ENCODE measurements at places on chromosomes 13 and 19.

DNA sequence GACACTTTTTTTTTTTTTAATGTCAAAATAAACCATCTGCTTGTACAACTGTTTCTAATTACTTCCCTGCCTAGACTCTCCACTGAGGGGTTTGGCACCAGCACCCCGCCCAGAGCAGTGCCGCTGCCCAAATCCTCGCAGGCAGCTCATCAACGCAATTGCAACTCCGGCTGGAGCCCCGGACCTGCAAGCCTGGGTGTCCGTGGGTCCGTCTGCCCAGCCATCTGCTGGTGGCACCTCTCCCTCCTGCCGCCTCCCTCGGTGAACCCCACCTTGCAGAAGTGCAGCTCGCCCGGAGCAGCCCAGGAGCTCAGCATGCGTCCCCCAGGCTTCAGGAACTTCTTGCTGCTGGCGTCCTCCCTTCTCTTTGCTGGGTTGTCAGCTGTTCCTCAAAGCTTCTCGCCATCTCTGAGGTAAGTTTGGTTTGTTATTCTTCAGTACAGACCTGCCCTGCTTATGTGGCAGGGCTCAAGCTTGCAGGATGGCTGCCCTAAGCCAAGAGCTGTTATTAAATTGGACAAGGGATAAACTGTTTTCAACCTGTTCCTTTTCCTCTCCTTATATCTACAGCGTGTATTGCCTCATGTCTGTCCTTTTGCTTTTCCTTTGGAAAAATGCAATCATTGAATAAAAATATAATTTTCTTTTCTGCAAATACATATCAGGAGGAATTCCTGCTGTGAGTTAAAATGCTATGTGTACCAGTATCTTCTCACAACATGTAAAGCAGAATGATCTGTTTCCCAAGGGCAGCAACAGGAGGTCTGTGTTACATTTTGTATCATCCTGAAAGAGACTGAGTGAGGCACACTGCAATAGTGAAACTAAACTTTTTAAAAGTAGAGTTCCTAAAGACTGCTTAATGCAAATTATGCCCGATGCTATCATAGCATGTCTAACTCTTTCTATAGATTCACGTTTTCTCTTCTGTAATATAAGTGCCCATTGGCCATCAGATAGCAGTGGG, at the start of gene ITGBL1:
ITGBL1 (plus strand) TSS at position 157 of the 967 bp plus-strand sequence; CDS start at position 316, 159 bp downstream.
- DNase-seq, result no peak

- DNase-seq, result no peak
Measured at GRCh38 chr19:18502638-18503294, 19.1 kb downstream of the ELL start.

GRCh38 chr19:51807111-51807701, 12.2 kb downstream of the FPR3 start:
- DNase-seq, result no peak

DNA sequence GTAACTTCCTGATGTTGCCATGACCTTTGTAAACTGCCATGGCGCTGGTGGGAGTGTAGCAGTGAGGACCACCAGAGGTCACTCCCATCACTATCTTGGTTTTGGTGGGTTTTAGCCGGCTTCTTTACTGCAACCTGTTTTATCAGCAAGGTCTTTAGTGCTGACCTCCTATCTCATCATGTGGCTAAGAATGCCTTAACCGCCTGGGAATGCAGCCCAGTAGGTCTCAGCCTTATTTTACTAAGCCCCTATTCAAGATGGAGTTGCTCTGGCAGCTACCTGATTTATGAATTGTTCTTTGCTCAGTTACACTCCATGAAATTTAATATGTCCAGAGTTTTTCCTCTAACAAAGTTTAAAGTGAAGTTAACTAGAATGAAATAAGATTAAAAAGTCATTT, 4.6 kb upstream of the EPS15L1 start:
- no peak for DNase-seq

- peak; percentile 21 for DNase-seq
Measured at GRCh38 chr13:113904411-113904810, 40.5 kb upstream of the GAS6 start.
